GM13977 (cell line): ENCODE measurements at places on chromosomes 4 and X.
A peak's percentile ranks its signal among the peaks of the same experiment; 100 is the strongest.

DNA sequence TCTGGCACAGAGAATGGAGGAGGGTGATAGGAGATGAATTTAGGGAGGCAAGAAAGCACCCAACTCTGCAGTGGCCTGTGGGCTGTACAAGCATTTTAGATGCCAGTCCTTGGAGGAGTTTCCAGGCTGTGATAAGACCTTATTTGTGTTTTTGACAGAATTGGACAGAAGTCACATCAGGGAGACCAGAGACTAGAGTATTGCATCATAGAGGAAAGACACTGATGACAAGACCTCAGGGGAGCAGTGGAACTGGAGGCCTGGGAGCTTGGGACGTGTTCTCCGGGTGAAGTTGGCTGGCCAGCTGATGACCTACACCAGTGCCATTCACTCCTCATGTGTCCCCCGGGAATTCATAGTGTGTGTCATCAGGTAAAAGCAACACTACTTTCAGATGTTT is 284.0 kb upstream of the ZFP42 start:
- DNase-seq: no peak

- DNase-seq: no peak
Measured at GRCh38 chrX:68942840-68943239, 114.0 kb downstream of the EFNB1 start.

DNA sequence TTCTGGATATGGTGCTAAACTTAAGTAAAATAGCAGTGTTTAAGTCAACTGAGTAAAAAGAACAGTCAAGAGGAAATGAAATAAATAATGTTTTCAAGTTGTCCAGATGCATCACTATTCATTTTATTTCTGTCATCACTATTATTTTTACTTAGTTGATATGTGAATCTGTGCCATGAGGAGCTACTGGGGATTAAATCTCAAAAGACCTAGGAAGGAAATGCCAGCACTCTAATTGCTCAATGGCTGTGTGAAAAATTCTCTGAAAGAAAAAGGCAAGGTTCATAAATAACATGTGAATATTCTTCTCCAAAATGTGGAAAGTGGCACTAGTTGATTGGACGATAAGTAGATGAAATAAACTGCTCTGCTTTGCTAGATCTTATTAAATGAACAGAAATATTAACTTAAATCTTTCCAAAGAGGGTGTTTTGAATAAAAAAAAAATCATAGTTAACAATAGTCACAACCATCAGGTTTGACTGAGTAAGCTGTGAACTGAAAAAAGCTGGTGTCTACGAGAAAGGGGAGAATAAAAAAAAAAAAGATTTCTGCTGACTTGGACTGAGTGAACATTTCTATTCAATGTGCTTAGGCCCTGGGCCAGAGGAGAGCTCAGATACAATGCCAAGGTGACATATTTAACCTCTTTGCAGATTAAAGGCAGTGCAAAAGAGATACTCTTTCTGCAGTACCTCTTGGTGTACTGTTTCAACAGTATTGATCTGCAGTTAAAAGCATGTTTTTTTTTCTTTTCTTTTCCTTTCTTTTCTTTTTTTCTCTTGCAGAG is 1.6 kb downstream of the SPARCL1 start:
- no peak for DNase-seq

DNA sequence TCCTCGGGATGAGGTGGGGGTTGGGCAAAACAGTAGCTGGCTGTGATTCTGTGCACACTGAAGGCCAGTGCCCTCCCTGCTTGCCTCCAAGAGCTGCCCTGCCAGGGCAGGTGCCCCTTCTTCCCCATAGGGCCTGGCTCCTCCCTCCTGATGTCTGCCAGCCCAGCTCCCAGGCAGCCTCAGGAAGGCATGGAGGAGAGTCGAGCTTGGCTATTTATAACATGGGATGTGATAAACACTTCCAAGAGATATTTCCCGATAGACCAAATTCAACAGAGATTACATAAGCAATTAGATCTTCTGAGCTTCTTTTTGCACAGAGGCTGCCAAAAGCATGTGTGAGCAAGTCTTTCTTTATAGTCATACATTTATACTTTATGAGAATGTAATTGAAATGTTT is 45.3 kb upstream of the PJA1 start:
- DNase-seq: no peak

DNA sequence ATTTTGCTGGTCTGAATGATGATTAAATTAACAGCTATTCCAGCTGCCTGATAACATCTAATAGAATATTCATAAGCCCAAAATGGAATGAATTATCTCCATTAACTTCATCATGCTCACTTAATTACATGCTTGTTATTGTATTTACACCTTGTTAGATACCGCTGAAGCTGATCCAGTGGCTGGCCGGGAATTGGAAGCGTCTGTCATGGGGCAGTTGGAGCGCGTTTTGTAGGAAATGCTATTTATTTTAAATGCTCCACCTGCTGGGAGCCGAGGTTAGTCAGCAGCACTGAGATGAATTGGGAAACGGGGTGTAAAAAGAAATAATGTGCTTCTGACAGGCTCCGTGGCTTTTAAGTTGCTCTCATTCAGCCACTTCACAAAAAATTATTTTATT is 25.2 kb downstream of the ARX start:
- DNase-seq: no peak

GRCh38 chr4:94827481-94828110 is 69.8 kb downstream of the BMPR1B start:
- no peak for DNase-seq

- no peak for DNase-seq
Measured at GRCh38 chrX:54992911-54993622, 921 bp downstream of the PFKFB1 start.

DNA sequence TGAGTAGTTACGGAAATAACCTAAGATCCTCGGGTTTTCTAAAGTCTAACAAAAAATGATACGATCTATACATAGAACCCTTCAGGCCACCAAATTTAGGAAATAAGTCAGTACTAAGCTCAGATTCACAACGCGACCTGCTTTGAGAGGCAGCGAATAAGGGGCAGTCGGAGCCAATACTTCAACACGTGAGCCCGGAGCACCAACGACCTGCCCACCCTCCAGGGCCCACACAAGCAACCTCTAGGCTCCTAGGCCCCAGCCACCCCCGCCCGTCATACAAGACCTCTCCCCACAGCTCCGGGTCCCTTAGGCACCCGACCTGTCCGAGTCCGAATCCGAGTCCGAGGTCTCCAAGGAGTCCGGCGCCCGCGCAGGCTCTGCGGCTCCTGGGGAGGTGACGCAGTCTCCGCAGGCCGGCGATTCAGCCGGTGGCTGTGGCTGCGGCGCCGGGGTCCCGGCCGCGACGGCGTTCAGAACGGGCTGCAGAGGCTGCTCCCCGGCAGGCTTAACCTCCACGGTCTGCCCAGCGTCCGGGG is 580 bp downstream of the NAF1 start:
- DNase-seq: peak; percentile 63

GRCh38 chr4:7635445-7636239 is 200.9 kb upstream of the PSAPL1 start:
- no peak for DNase-seq

- DNase-seq: no peak
Measured at GRCh38 chrX:102712981-102713625, 855 bp downstream of the GPRASP2 start.

- no peak for DNase-seq
Measured at GRCh38 chrX:21675931-21676330, 17.8 kb upstream of the KLHL34 start.

- DNase-seq: no peak
Measured at GRCh38 chrX:12947545-12948235, 27.2 kb upstream of the TMSB4X start.

- peak; percentile 69 for DNase-seq
Measured at GRCh38 chrX:2707334-2707760, 16.3 kb downstream of the CD99 start.

GRCh38 chr4:60485276-60485675 is 714.9 kb upstream of the ADGRL3 start:
- no peak for DNase-seq
